ENCODE measurements at places on chromosomes 2 and 18.

DNA sequence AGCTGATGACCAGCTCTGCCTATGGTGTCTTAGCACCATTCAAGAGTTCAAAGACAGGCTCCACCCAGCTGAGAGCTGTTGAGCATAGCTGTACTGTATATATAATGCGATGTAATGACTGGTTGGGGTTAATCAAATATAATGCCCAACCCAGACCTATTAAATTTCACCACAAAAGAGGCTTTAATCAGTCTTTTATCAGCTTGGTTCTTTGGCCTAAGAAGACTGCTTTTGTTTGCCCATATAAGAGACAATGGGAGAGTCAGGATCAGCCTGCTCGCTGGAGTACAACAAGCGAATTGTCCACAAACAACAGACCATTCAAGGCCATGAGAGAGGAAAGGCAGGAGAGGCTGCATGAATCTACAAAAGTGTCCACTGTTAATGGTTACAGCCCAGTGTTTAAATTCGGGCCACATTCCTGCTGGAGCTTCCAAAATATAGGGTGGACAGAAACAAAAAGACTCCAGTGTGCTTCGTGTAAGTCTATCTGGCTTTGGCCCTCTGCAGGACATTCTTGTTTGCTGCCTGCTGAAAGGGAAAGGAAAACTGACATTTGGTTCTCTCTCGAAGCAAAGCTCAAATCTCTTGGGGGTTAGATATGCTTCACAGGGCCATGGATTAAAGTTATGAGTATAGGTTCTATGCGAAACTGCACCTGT is 299.0 kb upstream of the FBXO11 start:
- DNase-seq = peak; percentile 64

DNA sequence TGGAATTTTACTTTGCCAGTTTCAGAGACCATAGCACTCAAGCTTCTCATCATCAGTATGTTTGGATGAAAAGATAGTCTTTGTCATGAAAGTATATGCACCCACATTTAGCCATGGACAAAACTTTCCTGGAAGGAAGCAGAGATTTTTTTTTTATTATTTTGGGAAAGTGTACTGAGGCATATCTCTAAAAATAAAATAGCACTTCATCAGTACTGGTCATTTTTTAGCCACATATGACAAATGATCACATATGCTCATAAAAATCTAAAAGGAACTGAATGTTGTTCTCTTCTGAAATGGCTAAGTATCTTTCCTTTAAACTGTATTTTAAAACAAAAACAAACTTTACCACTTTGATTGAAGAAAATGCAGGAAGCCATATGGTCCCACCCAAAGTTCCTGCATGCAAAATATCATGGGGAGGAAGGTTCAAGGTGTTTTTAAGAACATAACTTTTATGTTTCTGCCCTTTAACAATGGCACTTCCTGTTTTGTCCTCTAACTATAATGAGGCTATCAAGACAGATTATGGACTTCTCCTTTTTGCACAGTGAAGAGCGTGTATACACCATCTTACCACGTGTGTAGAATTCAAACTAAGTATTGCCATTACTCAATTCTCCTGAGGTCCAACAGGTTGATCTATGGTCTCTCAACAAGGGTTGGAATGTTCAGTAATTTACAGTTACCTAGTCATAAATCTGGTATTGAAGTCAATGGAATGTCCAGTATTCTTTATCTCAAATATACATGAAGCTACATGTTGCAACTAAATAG is 77.1 kb upstream of the SLC39A10 start:
- no peak for DNase-seq

DNA sequence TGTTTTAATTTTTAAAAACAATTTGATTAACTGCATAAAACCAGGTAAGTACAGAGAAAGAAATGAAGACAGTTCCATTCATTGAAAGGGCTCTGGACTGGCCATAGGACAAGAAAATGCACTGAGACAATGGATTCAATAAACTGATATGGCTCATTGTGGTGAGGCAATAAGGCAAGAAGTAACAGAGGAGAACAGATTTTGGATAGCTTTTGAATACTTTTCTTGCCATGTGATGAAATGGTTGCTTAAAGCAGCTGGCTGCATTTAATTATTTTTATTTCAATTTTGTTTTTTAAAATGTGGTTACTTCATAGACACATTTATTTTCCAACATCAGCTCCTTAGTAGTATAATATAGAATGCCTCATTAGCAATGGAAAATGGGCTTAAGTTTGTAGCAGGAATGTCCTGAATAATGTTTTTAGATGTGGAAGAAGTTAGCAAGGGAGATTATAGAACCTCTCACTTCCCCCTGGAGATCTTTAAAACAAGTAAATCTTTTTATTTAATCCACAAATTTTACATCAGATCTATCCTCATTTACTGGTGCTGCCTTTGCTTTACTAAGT is 646.9 kb upstream of the ZEB2 start:
- DNase-seq = no peak

GRCh38 chr2:197925204-197925603 is 120.8 kb downstream of the PLCL1 start:
- DNase-seq = no peak

DNA sequence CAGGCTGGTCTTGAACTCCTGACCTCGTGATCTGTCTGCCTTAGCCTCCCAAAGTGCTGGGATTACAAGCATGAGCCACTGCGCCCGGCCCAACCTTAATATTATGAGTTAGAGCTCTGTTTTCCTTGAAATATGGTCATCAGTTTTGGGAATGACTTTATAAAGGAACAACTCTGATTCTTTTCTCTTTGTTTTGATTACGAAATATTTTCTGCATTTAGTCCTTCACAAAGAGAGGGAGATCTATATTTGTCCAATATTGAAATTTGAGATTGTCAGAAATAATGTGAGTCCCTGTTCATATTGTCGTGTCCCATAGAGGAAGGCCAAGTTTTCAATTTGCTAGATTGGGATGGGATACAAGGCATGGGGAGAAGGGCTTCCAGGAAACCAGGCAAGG is 3.1 kb downstream of the SMYD5 start:
- no peak for DNase-seq

DNA sequence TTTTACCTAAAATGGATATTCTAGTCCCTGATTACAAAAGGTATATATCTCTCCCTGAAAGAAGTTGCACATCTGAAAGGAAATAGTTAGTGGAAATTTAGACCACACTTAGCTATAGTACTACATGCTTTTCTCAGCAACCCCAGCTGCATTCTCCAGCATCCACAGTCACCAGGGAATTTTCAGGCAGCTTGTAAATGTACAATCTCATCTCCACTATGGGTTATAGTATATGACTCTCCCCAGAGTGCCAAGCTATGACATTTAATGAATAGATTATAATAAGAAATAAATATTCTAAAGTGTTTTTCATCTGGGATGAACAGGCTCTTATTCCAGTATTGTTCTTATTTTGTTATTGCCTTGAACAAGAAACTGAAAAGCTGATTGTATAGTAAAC is 197.6 kb upstream of the HNRNPA3 start:
- no peak for DNase-seq
